Natural killer cell treated with Interleukin-12 subunit alpha and Interleukin-12 subunit beta and Interleukin-15 and Interleukin-18, amount 100 ng/mL, for 72 hours (primary cell): ENCODE measurements at places on chromosomes 12 and 14. TPM values are rescaled to one million over a fixed set of nuclear protein-coding genes. Genes with fewer than 3 reads are reported as not detected.

FGD6 gene
- total RNA-seq: 2.0 TPM

LMNTD1 gene
- total RNA-seq: not detected

GRCh38 chr14:98704441-98704840, 567.6 kb downstream of the BCL11B start:
- H3K36me3 ChIP-seq: no peaks in the 10 kb centered on the region
- peak overlapping the region; percentile 57 for H3K27ac ChIP-seq
- DNase-seq: peak; percentile 78
- H3K4me1 ChIP-seq: peaks cover 39% of the 10 kb centered on the region
- H3K4me3 ChIP-seq: peak overlapping the region; percentile 61

GRCh38 chr14:70059545-70059944, 129.2 kb downstream of the SLC8A3 start:
- DNase-seq: no peak
- H3K4me3 ChIP-seq: no peak overlapping the region
- H3K4me1 ChIP-seq: no peaks in the 10 kb centered on the region
- H3K27me3 ChIP-seq: peaks cover 56% of the 10 kb centered on the region
- H3K27ac ChIP-seq: no peak overlapping the region

DNA sequence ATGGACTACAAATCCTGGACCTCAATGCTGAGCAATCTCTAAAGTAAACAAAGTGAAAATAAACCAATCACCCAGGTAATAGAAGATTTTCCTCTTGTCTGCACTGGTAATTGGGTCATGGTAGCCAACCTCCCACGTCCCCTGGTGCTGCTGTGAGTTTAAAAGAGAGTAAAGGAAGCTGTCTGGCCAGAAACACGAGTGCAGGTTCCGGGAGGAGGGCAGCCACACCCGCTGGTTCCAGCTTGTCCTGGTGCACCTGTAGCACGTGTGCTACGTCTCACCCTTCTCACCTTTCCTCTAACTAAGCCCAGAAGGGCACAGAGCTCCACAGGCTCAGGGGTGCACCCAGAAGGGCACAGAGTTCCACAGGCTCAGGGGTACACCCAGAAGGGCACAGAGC, 5.4 kb downstream of the CRACR2A start:
- peaks cover 78% of the 10 kb centered on the region for H3K4me1 ChIP-seq
- H3K4me3 ChIP-seq: peak overlapping the region; percentile 48
- peaks cover 27% of the 10 kb centered on the region for H3K36me3 ChIP-seq
- DNase-seq: no peak
- H3K27ac ChIP-seq: no peak overlapping the region
